ENCODE measurements at places on chromosomes 5 and 9.

DNA sequence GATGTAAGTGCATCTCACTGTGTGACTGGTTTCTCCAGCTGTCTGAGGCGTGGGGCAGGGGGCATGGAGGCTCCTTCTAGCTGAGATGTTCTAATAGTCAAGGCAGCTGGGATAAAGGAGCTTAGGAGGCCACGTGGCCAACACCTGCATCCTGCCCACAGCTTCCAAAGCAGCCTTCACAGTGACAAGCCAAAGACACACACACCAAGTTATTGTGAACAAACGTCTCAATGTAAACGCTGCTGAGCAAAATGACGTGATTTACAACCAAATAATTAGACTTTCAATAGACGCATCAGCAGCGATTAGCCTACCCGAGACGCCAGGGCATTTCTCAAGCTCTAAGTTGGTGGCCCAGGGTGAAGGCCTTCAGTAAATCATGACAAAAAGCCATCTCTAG is 23.2 kb upstream of the SLC25A51 start:
- DNase-seq, result no peak

GRCh38 chr9:96491079-96491879 is 41.3 kb downstream of the HABP4 start:
- no peak for DNase-seq

- DNase-seq, result no peak
Observed at GRCh38 chr9:129919277-129919676, 84.0 kb downstream of the USP20 start.

DNA sequence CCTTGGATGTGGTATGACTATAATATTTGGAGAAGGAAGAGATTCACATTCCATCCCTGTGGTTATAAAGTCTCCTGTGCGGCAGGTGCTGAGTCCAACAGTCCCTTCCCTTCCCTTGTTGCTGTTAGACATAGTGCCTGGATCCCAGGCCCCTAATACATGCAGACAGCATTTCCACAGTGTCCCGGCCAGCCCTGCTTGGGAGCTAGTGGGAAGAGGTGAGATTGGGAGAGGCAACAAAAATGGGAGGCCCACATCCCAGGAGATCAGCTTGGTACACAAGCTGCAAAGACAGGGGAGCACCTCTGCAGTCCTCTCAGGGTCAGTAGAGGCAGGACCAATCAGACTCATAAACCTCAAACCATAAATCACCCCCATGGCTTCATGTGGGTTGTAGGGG is 3.3 kb upstream of the NEURL1B start:
- no peak for DNase-seq

- no peak for DNase-seq
Observed at GRCh38 chr5:163135849-163136248, 301.5 kb upstream of the CCNG1 start.

DNA sequence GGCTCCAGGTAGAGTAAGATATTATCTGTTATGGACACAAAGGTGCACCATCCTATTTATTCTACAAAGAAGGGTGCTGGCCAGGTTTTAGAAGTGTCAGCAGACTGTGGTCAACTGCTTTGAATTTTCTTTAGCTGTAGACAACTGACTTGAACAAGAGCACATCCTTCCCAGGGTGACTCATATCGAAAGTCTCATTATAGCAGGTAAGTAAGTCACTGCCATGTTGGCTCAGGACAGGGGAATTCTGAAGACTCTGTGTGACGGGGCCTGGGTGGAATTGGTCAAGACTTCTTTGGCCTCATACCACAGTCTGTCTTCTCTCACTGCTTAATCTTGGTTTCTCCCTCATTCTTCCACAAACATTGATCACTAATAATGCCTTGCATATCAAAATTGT is 214.5 kb upstream of the CDH9 start:
- DNase-seq, result no peak

GRCh38 chr9:93164085-93164484 is 19.9 kb upstream of the WNK2 start:
- DNase-seq, result no peak

GRCh38 chr5:163532171-163533084 is 27.0 kb downstream of the MAT2B start:
- DNase-seq, result no peak

- DNase-seq, result no peak
Observed at GRCh38 chr5:78102500-78102899, 192.0 kb downstream of the AP3B1 start.

DNA sequence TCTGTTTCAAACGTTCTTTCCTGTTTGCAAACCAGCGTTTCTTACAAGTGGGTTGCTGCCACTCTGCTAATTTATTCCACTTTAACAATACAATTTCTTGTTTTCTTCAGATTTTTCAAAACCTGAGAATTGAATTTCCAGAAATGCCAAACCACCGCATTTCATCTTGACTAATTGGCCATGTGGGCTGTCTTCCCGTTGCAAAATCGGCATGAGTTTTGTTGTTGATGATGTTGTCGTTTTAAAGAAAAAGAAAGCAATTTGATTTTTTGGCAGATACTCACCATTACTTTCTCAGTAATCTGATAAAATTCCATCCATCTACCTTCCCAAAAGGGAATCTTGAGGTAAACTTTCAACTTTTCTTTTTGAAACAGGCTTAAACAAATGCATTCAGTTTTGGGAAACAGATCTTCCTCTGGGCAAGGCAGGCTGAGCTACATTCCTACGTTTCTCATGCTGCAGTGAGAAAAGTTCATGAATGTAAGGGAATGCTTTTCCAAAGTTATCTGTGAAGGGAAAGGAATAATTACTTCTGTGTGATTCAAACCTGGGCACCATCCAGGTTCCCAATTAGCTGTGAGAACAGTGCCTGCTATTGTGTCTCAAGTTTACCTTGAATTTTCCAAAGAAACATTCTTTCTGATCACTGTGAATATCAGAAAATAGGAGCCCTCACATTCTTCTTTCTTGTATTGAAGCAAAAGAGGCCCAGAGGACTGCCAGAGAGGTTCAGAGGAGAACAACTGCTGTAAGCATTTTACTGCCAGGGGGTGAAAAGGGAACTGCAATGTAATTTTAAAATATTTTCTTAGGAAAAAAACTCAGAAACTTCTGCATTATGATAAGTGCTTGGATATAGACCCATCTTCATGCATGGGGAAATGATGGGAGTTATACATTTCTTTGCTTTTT is 100.7 kb upstream of the TUT7 start:
- no peak for DNase-seq

DNA sequence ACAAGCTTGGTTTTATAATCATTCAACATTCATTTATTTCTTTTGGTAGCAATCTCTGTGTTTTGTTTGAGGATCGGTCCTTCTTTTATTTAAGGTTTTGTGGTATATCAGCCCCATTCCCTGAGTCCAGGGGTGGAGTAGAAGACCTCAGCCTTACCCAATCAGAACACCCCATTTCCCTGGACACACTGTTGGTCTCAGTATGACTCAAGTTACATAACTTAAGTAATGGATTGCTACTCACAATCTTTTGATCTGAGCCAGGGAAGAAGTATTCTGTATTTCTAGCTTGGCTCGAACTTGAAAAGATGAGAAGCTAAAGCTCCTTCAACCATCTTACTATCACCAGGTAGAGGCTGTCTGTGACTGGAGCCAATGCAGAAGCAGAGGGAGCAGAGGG is 175.2 kb upstream of the HAPLN1 start:
- DNase-seq, result no peak

DNA sequence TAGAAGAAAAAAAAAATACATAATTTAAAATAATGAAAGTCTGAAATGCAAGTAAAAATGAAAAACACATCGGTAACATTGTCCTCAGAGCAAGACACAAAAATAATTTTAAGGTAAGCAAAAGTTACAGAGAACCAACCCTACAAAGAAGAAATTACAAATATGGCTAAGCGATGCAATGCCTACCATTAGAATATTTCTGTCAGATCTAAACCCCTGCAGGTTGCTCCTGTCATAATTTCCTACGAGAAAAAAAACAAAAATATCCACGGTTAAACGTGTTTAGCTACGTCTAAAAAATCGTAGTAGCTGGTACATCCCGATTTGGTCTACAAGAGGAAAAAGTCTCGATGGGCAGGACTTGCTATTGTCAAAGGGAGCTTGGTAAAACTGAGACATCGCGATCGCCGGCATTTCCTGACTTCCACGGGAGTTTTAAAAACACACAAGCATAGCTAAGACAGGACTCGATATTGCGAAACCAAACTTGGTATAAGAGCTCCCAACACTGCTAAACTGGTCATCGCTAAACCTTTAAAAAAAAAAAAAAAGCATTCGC is 1.1 kb upstream of the ANXA2R start:
- no peak for DNase-seq

DNA sequence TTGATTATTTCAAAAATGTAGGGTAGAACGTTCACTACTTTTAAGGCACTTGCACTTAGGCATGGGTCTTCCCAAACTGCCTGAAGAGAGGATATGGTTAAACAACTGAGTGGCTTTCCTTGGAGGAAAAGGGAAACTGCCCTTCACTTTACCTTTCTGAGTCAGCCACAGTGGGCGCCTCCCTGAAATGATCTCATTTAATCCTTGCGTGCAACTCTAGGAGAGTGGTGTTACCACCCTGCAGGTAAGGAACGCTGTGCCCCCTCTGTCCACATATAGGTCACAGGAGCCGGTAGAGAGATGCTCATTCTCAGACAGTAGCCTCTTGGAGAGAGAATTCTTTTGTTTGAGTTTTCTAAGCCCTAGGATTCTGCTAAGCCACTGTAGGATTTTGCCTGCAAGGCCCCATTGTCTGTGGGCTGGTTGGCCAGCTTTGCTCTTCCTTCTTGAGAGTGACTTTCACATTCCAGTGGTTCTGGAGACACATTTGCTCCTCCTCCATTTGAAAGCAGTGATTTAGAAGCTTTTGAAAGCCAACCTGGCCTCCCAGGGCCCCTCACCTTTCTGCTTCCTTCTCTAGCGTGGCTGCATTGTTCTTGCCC is 110.3 kb upstream of the CTSL start:
- no peak for DNase-seq

GRCh38 chr9:135305546-135306180 is 173.9 kb upstream of the PPP1R26 start:
- no peak for DNase-seq

DNA sequence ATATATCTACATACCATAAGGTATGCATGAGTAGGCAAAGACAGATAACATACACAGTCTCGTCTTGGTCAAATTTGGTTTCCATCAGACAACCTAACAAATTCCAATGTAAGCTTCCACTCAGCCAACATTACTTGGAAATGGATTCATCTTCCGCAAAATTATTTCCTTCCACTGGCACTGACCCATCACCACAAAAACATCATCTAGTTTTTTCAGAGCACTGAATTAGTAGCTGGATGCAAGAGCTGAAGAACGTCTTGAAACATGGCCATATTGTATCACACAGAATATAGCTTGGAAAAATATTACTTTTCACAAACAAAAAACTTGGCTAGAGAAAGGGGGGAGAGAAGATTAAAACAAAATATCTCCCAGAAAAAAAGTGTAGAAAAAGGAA is 73.5 kb downstream of the EFNA5 start:
- no peak for DNase-seq

- DNase-seq, result no peak
Observed at GRCh38 chr5:31464081-31464480, 67.8 kb downstream of the DROSHA start.

GRCh38 chr9:26727471-26727870 is 165.1 kb downstream of the CAAP1 start:
- no peak for DNase-seq

DNA sequence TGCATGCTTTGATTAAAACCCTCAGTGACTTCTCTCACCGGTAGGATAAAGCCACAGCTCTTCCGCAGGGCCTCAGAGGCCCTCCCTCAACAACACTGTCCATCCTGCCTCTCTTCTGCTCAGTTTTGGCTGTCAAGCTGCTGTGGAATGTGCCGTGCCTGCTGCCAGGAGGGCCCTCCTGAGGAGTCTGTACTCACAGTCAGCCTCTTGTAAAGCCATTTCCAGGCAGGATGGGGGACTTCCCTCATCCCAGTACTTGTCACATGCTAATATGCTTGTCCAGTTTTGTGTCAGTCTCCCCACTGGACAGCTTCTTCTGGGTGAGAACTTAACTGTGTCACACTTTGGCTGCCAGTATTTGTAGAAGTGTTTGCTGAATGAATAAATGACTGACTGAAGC is 13.9 kb upstream of the DDX41 start:
- no peak for DNase-seq

DNA sequence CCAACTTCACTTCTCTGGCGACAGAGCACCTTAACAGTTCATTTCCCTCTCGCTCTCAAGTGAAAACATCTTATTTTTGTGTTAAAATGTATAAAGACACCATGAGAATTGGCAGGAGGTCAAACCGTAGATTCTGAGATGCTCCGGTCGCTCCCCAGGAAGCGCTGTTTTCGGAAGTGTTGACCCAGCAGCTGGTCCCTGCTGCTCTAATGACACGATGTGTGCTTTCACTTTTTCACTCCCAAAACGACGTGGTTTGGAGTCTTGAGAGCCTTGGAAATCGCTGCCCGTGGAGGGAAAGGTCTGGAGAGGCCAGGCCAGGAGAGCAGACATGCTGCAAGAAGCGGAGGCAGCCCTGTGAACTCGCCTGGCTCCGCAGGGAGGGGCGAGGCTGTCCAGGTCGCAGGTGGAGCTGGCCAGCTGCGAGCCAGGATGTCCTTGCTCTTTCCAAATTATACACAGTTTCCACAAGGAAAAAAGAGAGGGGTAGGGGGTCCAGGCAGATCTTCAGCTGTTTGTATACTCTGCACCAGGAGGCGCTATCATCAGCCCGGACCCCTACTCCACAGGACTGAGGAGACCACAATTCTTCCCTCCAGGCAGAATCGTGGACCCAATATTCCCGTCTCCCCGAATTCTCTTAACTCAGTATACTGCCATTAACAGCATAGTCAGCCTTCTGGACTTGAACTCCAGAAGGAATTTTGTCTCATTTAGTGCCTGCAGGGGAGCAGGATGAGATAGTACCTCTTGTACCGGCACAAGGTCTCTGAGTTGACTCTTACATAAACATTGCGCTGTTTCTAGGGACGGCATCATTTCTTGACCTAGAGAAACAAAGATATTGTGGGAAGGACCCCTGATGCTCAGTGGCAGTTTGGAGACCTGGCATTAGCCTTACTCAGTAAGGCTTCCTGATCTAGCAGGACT is 248.6 kb upstream of the ANKRD55 start:
- DNase-seq, result no peak

All from activated CD8-positive, alpha-beta memory T cell treated with anti-CD3 and anti-CD28 coated beads for 4 hours (primary cell).